ENCODE measurements at places on chromosomes 2 and 18.

DNA sequence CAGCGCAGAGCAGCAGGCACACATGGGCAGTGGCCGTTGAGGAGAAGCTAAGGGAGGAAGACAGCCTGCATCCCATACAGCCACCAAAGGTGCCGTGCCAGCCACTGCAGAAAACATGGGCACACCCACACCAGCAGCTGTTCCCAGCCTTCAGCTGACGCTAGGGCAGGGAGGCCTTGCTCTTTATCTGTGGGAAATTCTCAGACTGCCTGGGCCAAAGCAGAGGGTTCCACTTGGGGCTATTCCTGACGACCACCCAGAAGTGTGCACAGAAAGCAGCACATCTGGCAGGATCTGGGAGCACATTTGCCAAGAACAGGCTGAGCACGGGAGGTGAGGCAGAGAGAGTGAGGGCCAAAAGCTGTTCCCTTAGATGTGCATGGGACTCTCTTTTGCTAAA lies 101.3 kb upstream of the SOX11 start:
- DNase-seq = no peak

DNA sequence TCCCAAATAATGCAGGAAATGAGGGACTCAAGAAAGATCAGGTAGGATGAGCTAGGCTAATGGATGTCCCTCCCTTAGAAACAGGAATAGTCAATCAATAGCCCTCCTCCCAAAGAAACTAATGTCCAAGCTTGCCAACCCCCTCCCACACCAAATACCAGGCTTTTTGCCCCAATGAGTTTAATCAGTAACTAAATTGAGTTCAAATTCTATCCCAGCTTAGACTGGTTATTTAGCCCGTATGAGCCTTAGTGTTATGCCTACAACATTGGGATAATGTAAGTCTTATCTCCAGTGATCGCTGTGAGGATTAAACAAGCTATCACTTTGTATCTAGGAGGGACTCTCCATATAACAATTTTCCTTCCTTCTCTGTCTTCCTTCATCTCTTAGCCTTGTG lies 310.7 kb downstream of the DPP10 start:
- DNase-seq = no peak

DNA sequence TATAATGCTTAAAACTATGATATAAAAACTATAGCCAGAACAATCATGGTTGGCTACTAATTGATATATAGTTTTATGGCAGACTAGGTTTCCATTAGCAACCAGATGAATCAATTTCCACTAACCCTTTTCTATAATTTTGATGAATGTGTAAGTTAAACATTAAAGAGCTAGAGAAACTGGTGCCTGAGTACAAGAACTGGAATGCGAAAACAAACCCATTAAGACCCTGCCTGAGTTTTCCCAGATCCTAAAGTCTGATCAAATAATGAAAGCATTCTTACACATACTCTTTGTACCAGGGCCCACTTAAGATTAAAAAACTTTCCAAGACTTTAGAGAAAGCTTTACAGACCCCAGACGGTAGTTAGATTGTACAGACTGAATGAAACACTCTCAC lies 21.3 kb downstream of the MRPL19 start:
- DNase-seq = no peak

- no peak for DNase-seq
These were observed 130.7 kb downstream of the TMEM247 start for GRCh38 chr2:46610021-46610420.

DNA sequence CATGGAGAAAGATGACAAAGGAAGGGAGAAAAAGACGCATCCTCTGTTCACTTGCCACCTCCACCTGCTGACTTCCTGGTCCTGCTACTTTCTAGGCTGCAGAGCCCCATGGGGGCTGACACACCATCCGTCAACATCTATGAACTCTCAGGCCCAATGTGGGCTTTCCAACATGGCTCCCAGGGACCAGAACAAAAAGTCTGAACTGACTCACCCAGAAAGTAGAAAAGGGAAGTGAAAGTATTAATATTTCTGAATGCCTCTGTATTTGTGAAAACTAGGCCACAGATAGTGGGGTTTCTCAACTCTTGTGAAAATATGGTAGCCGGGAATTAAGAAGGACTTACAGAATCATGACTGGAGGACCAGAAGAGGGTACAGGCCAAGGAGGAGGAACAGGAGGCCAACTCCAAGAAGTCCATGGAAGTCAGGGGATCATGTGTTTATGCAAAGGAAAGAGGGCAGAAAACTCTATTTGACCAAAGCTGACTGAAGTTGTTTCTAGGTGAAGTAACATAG lies 123.1 kb upstream of the CAB39 start:
- DNase-seq = no peak

Measured in DMS 273 treated with DMSO at 0.1 percent for 48 hours (cell line).